ENCODE measurements at places on chromosomes 2 and 18.

- 0 out of 2 replicates have a peak overlapping the region, but pooled peaks have one; percentile 16 for H3K4me3 ChIP-seq
- DNase-seq: peak; percentile 59
- peaks cover 23% of the 10 kb centered on the region for H3K27me3 ChIP-seq
- H3K27ac ChIP-seq: no peak overlapping the region
- no peaks in the 10 kb centered on the region for H3K36me3 ChIP-seq
Measured at GRCh38 chr2:38515155-38516074, 87.3 kb downstream of the HNRNPLL start.

- no peak overlapping the region for H3K4me3 ChIP-seq
- no peaks in the 10 kb centered on the region for H3K4me1 ChIP-seq
- H3K36me3 ChIP-seq: no peaks in the 10 kb centered on the region
- no peak for DNase-seq
- no peak overlapping the region for H3K27ac ChIP-seq
- peaks cover 20% of the 10 kb centered on the region for H3K27me3 ChIP-seq
Measured at GRCh38 chr18:49638891-49639557, 77.2 kb downstream of the LIPG start.

GRCh38 chr2:235330775-235331451, 162.9 kb upstream of the AGAP1 start:
- H3K36me3 ChIP-seq: no peaks in the 10 kb centered on the region
- H3K27ac ChIP-seq: no peak overlapping the region
- H3K4me3 ChIP-seq: no peak overlapping the region
- peaks cover 7% of the 10 kb centered on the region for H3K4me1 ChIP-seq
- peak; percentile 94 for DNase-seq
- H3K27me3 ChIP-seq: peaks cover 18% of the 10 kb centered on the region

DNA sequence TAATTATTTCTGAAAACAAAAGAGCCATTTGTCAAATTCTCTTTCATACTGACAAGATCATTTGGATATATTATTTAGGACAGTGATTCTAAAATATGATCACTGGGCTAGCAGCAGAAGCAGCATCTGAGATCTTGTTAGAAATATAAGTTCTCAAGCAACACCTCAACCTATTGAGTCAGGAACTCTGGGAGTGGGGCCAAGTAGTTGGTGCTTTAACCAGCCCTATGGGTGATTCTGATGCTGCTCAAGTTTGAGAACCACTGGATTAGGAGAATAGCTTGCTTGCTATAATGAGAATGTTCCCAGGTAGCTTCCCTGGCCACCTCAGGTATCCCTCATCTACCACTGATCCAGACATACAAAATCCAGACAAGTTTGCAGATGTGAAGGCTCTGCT, 466.9 kb upstream of the CELF4 start:
- no peak overlapping the region for H3K27ac ChIP-seq
- DNase-seq: no peak
- H3K27me3 ChIP-seq: no peaks in the 10 kb centered on the region
- no peaks in the 10 kb centered on the region for H3K4me1 ChIP-seq

GRCh38 chr2:40169430-40169829, 282.5 kb downstream of the SLC8A1 start:
- peaks cover 5% of the 10 kb centered on the region for H3K36me3 ChIP-seq
- H3K27ac ChIP-seq: no peak overlapping the region
- peak; percentile 21 for DNase-seq
- H3K4me3 ChIP-seq: no peak overlapping the region
- H3K4me1 ChIP-seq: peaks cover 12% of the 10 kb centered on the region
- no peaks in the 10 kb centered on the region for H3K27me3 ChIP-seq
